T-helper 17 cell (primary cell): ENCODE measurements at places on chromosomes 16 and 17.

DNA sequence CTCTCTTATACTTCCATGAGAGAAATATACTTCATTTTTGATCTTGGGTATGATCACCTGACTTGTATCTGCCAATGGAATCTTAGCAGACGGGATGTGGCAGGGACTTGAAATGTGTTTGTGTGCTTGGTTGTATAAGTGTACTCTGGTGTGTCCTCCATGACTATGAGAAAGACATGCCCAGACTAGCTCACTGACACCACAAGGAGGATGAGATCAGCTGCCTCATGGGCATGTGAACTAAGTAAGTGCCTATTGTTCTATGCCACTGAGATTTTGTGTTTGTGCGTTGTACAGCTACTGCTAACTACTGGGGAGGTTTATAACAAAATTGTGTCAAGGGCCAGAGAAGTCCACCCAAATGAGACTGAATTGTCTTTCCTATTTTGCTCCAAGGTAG lies 402.2 kb upstream of the SALL1 start:
- DNase-seq, result no peak

GRCh38 chr16:9338510-9338909 lies 247.1 kb downstream of the HAPSTR1 start:
- DNase-seq, result no peak

DNA sequence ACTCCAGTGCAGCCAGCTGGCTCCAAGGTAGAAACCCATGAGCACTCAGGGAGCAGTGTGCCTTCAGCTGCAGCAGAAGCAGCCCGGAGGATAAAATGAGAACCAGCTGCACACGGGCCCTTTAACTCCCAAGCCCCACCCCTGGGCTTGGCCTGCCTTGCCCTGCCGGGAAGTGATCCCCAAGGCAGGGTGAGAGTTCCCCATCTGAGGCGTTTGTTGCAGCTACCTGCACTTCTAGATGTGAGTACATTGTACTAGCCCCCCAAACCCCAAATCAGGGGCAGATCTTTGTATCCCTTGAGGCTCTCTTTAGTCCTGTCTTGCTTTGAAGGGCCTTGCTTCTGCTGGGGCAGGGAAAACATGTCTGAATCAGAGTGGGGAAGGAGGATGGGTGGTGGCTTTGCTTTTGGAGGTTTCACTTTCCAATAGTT lies at the start of gene MVP:
MVP (plus strand) TSS at position 192 of the 431 bp plus-strand sequence. CDS start 10,088 bp downstream, outside the sequence.
- DNase-seq, result peak; percentile 33

DNA sequence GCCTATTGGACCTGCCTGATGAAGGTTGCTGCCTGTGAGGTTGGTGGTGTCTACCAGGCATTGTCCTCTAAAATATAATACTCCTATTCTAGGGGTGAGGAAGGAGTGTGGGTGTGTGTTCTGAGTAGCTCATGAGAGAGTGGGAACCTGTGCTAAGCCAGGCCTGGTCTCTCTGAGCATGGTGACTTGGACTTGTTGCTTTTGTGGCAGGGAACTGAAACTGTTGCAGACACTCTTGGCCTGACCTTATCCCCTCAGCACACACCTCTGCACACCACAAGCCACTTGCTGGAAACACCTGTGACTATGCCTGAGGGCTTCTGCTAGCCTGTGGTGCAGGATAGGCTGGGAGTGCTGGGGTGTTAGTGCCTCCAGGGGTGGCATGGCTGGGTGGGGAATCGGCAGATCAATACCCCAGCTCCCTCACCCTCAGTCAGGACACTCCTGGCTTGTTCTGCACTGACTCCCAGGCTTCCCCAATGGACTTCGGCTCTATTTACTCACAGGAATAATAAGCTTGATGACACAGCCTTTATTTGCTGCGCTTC lies 29.9 kb downstream of the PLCG2 start:
- no peak for DNase-seq

GRCh38 chr17:51347851-51348584 lies 87.7 kb downstream of the UTP18 start:
- no peak for DNase-seq

GRCh38 chr17:63364387-63364786 lies 81.7 kb downstream of the CYB561 start:
- no peak for DNase-seq

- no peak for DNase-seq
These were observed 29.7 kb upstream of the WSB1 start for GRCh38 chr17:27264068-27264812.

- DNase-seq, result no peak
These were observed 53.1 kb downstream of the DNAH17 start for GRCh38 chr17:78523934-78524655.

DNA sequence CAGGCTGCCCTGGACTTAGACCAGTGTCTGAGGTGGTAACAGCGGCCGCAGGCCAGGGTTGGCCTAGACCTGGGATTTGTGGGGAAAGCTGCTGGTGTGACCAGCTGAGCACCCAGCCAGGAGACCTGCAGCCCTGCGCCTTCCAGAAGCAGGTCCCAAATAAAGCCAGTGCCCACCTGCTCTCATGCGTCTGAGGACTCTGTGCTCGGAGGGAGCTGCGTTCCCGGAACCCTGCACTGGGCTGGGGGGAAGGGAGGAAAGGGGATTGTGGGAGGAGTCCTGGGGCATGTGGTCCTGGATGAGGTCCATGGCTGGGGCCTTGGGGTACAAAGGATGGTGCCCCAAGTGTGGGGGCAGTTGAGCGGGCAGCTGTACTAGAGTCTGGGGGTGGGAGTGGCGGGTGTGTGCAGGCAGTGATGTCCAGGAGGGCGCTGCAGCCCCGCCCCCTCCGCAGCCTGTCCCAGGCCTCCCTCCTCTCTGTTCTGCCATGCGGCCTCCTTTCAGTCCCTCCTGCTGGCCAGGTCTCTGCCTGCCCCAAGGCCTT lies 1.8 kb upstream of the NECAB2 start:
- no peak for DNase-seq

DNA sequence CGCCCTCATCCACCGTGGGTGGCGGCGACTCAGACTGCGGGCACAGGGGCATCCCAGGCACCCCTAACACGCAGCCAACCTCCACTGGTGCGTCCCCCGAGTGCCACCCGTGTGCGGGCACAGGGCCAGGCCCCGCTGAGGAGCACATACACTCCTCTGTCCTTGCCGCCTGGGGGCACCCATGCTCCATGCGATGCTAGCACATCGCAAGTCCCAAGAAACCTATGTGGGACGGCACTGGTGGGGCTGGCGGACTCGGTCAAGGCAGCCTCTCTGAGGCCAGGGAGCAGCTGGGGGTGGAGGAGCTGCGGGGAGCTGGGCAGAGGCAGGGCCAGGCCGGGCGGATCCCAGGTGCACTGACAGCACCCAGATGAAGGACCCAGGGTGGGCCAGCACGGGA lies 4.0 kb downstream of the ZNF598 start:
- no peak for DNase-seq

DNA sequence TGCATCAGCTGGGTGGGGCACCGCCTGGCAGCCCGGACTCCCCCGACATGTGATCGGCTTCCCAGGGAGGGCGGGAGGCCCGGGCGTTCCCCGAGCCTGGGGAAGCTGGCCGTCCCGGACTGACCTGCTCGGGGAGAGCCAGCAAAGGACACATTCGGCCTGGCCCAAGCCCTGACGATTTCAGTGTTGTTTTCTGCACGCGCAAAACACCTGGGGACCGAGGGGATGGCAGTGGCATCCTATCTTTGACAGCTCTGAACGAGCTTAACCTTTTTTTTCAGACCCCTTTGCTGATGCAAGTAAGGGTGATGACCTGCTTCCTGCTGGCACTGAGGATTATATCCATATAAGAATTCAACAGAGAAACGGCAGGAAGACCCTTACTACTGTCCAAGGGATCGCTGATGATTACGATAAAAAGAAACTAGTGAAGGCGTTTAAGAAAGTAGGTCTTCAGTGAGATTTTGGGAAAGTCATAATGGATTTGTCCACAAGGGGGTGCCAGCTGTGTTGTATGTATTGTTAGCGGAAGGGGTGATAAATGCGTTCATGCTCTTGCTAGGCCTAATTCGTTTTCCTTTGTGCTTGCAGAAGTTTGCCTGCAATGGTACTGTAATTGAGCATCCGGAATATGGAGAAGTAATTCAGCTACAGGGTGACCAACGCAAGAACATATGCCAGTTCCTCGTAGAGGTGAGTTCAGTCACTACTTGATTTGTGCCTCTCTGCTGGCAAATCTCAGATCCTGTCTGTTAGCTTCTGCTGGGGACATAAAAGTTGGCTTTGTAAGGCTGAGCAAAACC lies 1.0 kb downstream of the EIF1 start:
- no peak for DNase-seq

- no peak for DNase-seq
These were observed 17.0 kb upstream of the ABCA8 start for GRCh38 chr17:68972119-68972704.

- DNase-seq, result no peak
These were observed 51.9 kb downstream of the RAB11FIP4 start for GRCh38 chr17:31443386-31443785.

DNA sequence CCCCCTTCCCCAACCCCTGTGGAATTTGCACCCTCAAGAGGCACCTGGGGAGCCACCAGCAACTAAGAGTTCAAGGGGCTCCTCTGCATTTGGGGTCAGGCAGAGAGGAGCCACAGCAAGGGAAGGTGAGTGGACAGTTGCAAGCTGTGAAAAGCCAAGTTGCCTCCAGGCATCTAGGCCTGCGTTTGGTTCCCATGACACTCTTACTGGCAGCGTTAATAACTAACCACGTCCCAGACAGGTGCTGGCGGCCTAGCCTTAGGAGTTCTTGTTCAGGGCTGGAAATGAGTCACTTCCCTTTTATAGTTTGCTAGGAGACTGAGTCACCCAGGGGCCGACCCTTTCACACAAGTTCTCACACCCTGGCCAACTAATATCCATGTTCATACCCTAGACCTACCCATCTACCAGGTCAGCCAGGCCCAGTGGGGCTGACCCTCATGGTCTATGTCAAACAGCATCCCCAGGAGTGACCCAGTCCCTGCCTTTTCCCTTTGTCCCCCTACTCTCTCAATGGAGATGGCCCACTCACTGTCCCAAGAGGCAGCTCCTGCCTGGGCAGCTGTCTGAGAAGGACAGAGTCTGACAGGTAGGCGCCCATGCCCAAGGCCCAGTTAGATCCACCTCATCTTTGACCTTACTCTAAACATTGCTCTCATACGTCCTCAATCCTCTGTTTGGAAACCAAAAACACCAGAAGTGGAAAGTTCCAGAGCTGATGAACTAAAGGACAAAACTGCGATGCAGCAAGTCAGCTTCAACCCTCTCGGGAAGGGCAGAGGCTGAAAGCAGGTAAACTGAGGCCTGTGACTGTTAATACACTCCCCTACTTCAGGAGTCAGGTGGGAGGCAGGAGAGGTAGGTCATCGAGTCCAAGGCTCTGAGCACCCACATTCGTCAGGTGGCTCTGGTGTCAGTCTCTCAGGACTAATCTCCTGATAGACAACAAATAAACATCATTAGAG lies 300.6 kb downstream of the SOX9 start:
- DNase-seq, result no peak

DNA sequence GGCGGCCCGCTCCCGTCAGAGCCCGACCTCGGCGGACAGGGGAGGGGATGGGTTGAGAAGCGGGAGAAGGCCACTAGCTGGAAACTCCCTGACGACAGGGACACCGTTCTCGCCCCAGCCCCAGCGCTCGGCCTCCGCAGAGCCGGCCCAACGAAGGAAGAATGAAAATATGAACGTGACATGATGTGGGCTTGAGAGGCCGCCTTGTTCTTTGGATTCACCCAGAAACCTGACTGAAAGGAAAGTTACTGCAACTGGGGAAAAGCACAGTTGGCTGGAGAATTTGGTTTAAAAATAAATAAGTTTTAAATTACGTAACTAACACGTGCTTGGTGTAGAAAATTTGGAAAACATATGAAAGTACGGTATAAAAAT lies 21.1 kb downstream of the NPTX1 start:
- no peak for DNase-seq

- DNase-seq, result no peak
These were observed 105.6 kb upstream of the TOM1L1 start for GRCh38 chr17:54795046-54795445.

GRCh38 chr17:32943647-32944191 lies 15.8 kb downstream of the TMEM98 start:
- no peak for DNase-seq

DNA sequence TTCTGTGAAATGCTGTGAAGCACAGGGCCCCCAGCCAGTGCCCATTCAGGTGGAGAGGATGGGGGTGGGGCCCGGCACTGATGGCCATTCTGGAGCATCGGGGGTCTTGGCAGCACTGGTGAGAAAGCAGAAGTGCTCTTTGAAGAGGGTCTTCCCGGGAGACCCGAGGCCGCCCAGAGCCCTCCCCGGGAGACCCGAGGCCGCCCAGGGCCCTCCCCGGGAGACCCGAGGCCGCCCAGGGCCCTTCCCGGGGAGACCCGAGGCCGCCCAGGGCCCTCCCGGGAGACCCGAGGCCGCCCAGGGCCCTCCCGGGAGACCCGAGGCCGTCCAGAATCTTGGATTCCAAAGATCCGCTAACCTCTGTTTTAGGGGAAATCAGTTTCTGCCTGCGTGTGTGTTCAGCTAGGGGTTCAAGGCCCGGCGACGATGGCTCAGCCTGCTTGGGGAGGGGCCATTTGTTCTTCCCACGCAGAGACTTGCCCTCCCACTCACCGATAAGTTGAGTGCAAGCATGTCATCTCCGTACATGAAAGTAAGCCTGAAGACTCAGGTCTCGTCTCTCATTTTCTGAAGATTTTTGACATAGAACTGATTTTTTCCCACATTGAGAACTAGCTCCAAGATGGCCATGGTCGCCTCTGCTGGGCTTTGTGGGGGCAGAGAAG lies 35.2 kb upstream of the CAPN15 start:
- peak; percentile 12 for DNase-seq

- DNase-seq, result no peak
These were observed 20.1 kb downstream of the NKD1 start for GRCh38 chr16:50568187-50568815.

GRCh38 chr17:76631821-76632565 lies 11.6 kb downstream of the ST6GALNAC1 start:
- DNase-seq, result no peak

DNA sequence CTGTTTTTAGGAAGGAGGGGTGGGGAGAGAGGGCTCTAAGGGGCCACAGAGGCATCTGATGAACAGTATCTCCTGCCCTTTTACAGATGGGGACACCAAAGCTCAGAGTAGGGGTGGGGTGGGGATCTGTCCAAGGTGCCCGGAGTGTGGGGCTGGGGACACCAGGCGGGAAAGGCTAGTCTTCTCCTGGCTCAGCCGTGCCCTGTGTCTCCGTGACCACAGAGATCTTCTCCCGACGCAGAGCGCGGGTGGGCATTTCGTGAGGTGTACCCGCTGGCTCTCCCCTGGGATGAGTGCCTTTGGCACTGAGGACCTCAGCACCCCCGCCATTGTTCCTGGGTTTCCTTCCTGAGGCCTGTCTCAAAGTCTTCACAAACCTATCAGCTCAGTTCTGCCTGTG lies 209.6 kb downstream of the NTN1 start:
- DNase-seq, result no peak
